ENCODE measurements at places on chromosomes 3 and 15. TPM values are rescaled to one million over a fixed set of nuclear protein-coding genes. Genes with fewer than 3 reads are reported as not detected.
A peak's percentile ranks its signal among the peaks of the same experiment; 100 is the strongest.

IMPG2 gene
- not detected for total RNA-seq

MCCC1 gene
- total RNA-seq, result 34.4 TPM

FGD5 gene
- total RNA-seq, result 0.58 TPM

SPTBN5 gene
- 0.37 TPM for total RNA-seq

TRIM42 gene
- not detected for total RNA-seq

SACM1L gene
- 13.7 TPM for total RNA-seq

LRRC3B gene
- total RNA-seq, result not detected

MAP1A gene
- total RNA-seq, result 10.0 TPM

SPATA12 gene
- not detected for total RNA-seq

DNA sequence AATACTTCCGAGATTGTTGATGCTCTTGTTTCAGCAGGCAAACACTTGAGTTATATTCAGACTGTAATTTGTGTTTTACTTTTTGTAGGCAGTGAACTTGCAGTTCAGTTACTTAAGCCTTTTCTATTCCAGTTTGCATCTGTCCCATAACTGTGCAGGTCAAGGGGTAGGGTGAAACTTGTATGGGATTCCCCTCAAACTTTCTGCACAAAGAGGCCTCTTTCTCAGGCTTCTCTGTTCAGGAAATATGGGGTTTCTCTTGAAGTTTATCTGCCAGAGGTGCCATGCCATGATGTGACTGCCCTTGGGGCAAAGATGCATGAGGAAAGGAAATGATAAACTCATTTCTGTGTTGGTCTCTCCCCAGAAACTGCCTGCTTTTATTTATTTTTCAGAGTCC is 66.7 kb downstream of the SLC24A1 start:
- DNase-seq, result no peak

DNA sequence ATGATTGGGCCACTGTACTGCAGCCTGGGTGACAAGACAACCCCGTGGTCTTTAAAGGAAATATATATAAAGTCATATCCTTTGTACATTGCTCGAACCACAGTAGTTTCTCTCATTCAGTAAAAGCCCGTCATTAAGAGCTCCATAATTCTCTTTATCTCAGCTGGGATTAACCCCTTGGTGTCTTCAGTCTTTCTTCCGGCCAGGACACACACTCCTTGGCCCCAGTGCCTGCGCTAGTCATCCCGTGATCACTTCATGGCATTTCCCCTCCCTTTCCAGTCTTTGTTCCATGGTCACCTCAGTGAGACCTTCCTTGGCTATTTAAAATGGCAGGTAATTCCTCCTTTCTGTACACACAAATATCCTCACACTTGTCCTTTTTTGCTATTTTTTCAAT is 3.3 kb downstream of the RPL35A start:
- DNase-seq, result no peak

DNA sequence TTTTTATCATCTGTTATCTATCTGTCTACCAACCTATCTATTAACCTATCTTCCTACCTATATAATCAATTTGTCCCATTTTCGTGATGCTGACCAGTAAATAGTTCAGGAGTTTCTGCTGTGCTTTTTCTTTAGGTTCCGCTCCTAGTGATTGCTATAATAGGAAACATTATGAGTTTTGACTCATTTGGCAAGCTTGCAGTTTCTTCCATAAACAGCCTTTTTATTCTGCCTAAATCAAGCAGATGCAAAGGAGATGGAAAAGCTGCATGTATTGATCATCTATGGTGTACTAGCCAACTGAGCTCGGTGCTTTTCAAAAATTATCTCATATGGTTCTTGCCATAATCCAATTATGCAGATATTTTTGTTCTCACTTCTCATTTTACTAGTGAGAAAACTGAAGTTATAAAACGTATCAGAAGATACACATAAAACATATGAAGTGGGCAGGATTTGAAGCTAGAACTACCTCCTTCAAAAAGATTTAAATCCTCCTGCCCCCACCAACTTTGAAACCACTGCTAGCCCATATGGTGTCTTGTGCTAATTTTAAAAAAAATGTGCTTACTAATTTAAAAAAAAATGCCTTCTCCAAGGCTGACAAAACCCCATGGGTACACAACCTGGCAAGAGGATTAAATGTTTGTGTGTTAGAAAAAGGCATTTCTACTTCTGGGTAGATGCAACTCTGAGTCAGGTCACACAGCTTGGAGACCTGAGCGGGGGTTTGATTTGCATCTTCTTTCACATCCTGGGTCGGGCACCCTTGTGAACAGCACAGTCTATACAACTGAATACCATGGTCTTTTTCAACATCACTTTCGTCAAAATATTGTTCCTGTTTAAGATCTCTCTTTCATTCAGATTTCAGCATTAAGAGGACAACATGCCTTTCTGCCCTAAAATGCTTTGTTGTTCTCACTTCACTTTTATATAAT is 267.0 kb downstream of the CHL1 start:
- DNase-seq, result no peak

GRCh38 chr3:172939651-172940293 is 189.2 kb downstream of the ECT2 start:
- DNase-seq, result no peak

DNA sequence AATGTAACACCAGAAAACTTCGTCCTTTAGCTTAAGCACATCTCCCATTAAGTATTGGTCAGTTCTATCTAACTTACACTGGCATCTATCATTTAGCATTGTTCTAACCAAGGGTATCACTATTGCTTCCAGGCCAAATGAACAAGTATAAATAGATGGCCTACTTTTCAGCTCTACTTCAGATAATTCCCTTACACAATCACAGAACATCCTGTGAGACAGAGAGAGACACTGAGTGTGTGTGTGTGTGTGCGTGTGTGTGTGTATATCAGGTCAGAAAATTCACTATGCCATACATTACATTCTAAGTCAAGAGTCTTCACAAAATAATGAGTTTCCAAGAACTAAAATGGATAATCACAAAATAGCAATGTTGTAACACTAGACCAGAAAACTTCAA is 39.1 kb downstream of the SCAPER start:
- DNase-seq, result peak; percentile 45

- no peak for DNase-seq
Observed at GRCh38 chr3:108305484-108306172, 9.3 kb downstream of the HHLA2 start.

DNA sequence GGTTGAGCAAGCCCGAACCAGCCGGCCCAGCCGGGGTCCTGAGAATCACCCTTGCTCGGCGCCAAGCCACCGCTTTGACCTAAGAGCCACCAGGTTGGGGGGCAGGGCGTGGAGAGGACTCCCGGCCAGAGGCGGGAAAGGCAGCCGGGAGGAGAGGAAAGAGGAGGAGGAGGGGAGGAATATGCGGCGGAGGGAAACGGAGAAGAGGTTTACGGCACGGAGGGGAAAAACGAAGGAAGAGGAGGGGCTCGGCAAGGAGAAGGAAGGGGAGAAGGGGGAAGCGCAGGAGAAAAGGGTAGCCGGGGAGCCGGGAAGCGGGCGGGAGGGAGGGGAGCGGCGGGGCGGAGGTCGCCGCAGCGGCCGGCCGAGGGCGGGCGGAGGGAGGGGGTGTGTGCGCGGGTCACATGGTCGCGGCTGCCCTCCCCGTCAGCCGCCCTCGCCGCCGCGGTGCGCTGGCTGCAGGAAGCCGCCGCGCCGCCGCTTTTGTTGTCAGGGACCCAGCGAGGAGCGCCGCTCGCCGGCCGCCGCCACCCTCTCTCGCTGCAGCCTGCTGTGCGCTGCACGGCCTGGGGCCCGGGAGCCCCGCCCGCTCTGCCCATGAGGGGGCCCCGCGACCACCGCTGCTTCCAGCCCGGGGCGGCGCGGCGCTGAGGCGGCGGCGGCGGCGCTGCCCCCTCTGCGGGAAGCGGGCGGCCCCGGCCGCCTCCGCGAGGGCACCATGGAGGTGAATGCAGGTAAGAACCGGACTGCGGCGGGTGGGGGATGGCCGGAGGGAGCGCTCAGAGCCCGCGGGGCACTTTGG is at the start of gene NR1D2:
Gene NR1D2 (plus strand): TSS at position 426 of the 802 bp plus-strand sequence. CDS start 293 bp downstream, at position 719.
- DNase-seq, result peak; percentile 85

DNA sequence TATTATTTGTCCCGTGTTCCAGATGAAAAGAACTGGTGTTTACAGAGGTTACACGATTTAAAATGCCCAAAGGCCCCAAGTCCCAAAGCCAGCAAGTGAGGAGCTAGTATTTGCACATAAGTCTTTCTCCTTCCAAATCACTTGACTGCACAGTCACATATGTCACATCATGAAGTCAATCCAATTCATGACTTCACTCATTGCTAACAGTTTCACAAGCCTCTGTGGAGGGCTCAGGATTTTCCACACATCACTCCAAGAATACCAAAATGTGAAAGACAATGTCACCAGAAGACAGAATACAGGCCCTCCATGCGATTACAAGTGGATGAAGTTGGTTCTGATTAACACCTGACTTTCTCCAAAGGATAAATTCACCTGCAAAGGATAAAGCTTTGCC is 283.1 kb upstream of the UBE2E2 start:
- DNase-seq, result no peak

DNA sequence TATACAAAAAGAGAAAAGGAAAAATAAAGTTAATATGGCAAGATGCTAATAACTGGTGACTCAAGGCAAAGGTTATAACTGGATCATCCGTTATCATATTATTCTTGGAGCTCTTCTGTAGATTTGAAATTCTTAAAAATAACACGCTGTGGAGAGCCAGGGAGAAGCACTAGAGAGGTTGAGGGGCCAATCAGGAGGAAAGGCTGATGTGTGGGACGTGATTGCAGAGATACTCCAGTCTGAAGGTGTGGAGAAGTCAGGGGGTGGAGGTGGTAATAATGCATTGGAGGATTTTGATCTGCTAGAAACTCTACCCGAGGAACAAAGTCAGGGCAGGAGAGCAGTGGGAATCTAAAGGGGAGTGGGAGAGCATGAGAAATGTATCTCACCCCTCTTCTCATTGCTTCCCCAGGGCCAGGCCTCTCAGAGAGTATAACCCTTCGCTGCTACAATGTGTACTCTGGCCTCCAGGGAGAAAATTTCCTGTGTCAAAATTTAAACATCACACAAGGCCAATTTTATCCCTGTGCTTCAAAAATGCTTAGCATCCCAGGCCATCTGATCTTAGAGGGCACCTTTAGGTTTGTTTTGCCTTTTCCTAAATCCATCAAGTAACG is 211.5 kb upstream of the SEMA6D start:
- no peak for DNase-seq

GRCh38 chr3:72352176-72352575 is 496.1 kb downstream of the SHQ1 start:
- no peak for DNase-seq

- DNase-seq, result no peak
Observed at GRCh38 chr15:88800026-88800425, 3.2 kb upstream of the ACAN start.

DNA sequence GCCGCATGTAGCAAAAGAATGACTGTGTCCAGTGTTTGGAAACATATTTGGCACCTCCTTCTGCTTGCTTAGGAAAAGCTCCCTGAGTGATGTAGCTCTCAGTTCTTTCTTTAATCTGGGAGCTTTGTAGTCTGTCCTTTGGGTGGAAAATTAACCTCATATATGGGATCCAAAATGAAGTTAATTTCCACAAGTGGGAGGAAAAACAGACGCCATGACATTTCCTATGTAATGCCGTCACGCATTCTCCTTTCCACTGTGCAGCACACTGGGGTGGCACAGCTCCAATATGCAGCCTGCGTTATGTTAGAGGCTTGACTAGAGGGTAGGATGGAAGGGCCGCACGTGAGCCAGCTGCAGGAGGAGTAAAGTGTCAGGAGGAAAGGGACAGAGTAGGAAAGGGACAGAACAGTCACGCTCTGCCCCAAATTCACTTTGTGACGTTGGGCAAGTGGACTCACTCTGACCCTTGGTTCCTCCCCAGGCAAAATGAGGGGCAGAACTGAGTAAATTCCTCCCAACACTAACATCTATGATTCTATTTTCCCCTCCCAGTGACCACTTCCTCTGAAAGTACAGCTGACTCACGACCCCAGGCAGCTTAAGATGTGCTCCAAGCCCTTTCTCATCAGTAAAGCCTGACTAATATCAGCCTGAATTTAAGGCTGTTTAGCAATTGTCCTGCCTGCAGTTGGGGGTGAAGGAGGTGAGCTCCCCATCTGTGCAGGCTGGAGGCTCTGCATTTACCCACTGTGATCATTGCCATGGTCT is 176.5 kb upstream of the PFN2 start:
- no peak for DNase-seq

DNA sequence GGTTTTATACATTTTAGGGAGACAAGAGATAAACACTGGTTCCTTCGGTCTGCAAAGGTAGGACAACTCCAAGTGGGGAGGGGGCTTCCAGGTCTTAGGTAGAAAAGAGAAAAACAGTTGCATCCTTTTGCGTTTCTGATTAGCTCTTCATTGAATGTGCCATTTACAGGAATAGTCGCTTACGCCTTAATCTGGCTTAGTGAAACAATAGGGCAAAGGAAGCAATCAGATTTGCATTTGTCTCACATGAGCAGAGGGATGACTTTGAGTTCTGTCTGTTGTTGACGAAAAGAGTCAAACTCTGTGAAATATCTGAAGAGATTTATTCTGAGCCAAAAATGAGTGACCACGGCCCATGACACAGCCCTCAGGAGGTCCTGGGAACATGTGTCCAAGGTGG is 166.0 kb upstream of the ATP10A start:
- DNase-seq, result no peak

GRCh38 chr3:174873832-174874657 is 14.9 kb downstream of the NAALADL2 start:
- peak; percentile 9 for DNase-seq

GRCh38 chr3:158918008-158918407 is 116.2 kb downstream of the MFSD1 start:
- peak; percentile 11 for DNase-seq

DNA sequence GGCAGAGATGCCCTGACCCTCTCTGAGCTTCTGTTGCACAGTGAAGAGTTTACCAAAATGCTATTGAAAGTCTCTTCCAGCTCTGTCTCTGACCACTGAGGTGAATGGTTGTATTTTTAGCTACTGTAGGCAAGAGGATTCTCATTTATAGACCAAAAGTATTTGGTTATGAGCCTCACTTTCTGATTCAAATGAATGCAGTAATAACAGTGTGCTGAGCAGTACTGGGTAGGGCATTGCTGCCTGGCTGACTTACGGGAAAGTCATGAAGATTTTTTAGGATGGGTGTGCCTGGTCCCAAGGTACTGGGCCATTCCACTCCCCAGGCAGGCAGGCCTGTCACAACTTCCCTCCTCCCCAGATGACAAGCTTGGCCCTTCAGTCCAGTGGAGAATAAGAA is 15.5 kb downstream of the PLA1A start:
- no peak for DNase-seq

- no peak for DNase-seq
Observed at GRCh38 chr3:58032186-58032585, 24.0 kb downstream of the FLNB start.

All from G401 (cell line).